ENCODE measurements at places on chromosomes 3 and 15.

- peak; percentile 68 for DNase-seq
Observed at GRCh38 chr3:196268284-196269163, 19.0 kb downstream of the PCYT1A start.

GRCh38 chr3:49536875-49537533 is 17.3 kb upstream of the BSN start:
- DNase-seq = no peak

GRCh38 chr3:127254730-127255129 is 33.1 kb downstream of the PRR20G start:
- DNase-seq = peak; percentile 16

DNA sequence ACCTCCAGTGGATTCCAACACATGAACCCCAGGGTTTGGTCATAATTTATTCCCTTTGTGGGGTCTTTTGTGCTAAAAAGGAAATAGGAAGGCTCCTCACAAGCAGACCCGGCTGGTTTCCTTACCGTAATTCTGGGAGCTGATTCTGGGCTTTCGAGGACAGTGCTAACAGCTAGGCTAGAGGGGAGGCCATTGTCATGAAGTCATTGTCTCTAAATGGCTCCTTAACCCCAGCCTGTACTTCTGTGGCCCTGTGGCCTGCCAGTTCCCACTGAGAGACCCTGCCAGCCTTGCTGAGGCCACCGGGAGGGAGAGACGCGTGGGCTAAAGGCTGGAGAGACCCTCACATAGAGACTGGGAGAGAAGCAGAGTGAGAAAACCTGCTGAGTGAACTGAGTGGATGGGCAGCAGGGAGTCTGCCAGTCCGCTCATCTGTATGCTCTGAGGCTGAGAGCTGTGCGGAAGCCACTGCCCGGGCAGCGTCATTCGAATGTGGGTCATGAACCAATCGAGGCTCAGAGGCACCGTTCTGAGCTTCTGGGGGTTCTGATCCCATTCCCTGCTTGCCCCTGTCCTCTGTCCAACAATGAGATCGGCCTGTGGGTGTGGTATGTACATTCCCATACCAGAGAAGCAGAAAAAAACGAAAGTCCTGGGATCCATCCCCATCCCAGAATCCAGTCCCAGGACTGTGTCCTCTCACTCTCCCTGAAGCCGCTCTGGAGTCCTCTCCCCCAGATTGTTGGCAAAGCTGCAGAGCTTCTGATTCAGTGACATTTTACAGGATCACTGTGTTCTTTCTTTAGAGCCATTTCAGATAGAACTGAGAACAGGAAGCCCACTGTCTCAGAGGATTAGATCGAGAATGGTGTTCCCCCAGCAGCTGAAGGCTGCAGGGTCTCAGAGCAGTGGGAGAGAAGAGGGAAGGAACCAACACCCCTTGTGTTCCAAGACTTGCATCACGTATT is 21.3 kb upstream of the DGKG start:
- no peak for DNase-seq

DNA sequence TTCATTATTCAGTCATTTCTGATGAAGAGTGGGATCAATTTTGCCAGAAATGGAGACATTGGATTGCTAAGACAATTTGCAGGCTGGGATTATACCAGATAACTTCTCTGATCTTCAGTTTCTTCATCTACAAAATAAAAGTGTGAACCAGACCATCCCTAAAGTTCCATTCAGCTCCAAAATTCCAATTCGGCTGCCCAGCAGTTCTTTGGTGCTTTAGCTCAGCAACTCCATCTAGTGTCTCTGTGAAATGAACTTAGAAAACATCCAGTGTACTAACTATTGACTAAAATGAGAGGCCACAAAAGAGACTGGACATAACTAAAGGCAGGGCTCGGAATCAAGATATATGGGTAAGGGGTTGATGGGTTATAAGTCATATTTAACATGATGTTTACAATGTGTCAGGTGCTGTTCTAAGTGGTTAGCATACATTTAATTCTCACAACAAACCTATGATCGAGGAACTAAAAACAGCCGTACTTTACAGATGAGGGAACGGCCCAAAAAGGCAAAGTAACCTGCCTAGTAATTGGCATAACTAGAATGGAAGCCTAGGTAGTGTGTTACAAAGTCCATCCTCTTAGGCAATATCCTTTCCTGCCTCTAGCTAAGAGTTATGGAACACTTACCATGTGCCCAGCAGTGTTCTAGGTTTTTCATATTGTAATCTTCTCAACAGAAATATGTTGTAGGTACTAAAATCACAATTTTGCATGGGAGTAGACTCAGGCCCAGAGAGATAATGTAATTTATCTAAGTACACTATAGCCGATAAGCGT is 17.0 kb downstream of the THAP10 start:
- no peak for DNase-seq

DNA sequence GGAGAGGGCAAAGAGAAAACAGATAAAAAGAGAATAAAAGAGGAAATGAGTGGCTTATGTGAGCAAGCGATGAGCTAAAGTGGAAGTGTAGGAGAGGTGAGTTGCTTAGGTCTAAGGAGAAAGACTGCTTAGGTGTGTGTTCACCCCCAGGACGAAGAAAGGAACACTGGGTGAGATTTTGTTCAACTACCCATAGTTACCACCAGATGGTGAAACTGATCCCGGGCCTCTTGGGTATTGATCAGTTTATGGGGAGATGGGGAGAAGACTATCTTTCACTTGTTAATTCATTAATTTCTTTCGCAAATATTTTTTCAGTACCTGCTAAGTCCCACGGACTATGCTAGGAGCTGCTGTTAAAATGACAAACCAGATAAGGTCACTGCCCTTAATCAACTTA is 33.9 kb downstream of the GAP43 start:
- no peak for DNase-seq

DNA sequence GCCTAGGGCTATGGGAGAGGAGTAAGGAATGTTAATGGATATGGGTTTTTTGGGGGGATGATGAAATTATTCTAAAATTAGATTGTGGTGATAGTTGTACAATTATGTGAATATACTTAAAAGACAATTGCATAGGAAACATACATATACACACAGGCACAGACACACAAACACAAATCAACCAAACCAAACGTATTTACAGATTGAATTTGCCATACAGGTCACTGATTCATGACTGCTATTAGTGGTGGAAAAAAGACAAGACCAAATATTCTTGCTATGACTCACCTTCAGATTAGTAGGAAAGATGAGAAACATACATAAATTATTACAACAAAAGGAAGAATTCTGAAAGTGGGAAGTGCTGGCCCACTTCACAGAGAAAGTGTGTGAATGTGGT is 85.3 kb downstream of the C3orf38 start:
- no peak for DNase-seq

- no peak for DNase-seq
Observed at GRCh38 chr3:37136067-37136466, 38.3 kb downstream of the LRRFIP2 start.

GRCh38 chr3:78689378-78689777 is 1078.4 kb downstream of the ROBO1 start:
- DNase-seq = peak; percentile 94

DNA sequence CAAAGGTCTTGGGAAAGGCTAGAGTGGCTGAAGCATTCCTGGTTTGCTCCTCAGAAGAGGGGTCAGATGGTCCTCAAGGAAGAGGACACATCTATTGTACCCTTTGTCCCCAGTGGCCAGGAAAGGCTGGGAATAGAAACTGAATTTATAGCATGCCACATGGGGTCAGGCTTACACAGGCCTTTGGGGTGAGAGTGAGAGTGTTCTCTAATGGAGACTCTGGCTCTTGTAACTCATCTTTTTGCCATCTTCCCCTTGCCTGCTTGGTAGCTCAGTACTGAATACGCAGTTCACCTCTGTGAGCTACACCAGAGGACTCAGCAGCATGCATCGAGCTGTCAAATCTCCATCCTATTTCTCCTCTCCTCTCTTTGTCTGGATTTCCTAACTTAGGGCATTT is 87.5 kb downstream of the ATP2B2 start:
- peak; percentile 1 for DNase-seq

DNA sequence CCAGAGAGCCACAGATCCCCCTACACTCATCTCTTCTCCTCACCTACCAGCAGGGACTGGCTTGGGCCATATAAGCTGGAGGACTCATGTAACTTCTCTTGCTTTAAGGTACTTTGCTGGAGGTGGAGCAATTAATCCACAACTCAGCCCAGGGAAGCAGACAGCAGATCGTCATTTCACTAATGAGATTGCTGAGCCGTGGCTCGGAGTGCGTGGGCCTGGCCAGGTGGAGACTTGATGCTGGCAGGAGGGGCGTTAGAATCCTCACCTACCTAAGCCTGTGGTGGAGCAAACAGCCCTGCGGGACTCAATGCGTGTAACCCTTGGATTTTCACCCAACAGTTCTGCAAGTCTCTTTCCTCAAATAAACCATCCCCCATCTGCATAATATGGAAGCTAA is 253.2 kb downstream of the RORA start:
- no peak for DNase-seq

DNA sequence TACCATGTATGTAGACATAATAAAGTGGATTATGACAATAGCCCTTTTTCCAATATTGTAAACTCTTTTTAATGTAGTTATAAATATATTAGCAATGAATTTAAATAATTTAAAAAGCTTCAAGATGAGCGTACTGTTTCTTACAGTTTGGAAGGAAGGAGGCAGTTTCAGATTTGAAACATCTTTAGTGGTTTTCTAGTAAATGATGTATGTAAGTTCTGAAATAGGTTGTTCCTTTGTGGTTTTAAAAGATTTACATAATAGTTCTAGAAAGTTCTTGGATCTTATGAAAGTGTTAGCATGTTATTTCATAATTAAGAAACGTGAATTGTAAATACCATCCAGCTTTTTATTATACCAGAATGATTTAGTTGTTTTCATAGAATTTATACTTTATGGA is 16.0 kb downstream of the DNAJC19 start:
- no peak for DNase-seq

- no peak for DNase-seq
Observed at GRCh38 chr3:137761563-137762503, 2.3 kb upstream of the SOX14 start.

DNA sequence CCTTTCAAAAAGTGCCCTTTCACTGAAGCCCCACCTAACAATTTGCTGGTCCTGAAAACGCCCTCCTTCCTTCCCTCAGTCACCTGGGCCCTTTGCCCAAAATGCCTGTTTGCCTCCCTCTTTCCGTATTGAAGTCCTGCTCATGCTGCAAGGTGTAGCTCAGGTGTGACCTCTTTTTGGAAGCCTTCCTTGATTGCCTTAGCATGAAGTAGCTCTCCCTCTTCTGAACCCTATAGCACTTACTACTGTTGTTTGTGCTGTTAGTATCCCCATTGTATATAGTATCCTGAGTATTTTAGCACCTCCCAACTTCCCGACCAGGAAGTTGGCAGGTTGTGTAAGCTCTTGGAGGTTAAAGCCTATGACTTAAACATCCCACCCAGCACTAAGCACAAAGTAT is 1.7 kb downstream of the PLS1 start:
- peak; percentile 14 for DNase-seq

DNA sequence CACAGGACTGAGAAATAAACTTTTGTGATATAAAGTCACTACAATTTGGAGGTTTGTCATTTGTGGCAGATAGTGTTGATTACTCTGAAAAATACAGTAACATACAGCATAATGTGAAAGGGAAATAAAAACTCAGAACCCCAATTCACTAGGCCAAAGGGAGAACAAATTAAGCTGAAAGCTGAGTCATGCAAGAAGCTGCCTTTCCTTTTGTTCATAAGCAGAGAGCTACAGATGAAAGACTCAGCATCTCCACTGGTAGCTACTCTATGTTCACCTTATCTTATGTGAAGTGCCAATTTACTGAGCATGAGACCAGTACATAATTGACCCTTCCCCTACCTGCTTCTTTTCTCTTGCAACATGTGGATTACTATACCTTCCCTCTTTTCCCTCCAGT is 19.3 kb upstream of the SLTM start:
- peak; percentile 16 for DNase-seq

DNA sequence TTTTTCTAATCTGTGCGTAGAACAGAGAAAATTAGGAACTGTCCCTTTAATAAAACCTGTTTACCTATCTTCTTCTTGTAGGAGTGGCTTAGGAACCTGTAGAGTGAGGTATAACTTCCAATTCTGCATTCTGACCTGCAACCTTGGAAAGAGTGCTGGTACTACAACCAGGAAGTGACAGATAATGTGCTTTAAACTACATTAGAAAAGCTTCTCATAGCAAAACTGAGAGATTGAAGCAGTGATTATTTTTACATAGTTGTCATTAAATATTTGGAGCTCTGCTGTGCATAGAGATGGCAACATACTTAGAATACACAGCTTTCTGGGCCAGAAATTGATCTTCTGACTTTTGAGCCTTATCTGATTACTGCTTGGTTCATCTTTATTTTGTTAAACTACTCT is 50.4 kb upstream of the ZDHHC23 start:
- DNase-seq = no peak

GRCh38 chr15:44084171-44084570 is 110.9 kb downstream of the FRMD5 start:
- no peak for DNase-seq

GRCh38 chr3:75978686-75979085 is 193.3 kb upstream of the ZNF717 start:
- DNase-seq = no peak

GRCh38 chr3:171994646-171995428 is 44.5 kb upstream of the FNDC3B start:
- DNase-seq = no peak

GRCh38 chr3:13479332-13479581 is 849 bp upstream of the HDAC11 start:
- peak; percentile 40 for DNase-seq

- no peak for DNase-seq
Observed at GRCh38 chr3:15496341-15496664, 25.2 kb downstream of the COLQ start.

GRCh38 chr15:61083081-61083787 is 145.9 kb downstream of the RORA start:
- no peak for DNase-seq

DNA sequence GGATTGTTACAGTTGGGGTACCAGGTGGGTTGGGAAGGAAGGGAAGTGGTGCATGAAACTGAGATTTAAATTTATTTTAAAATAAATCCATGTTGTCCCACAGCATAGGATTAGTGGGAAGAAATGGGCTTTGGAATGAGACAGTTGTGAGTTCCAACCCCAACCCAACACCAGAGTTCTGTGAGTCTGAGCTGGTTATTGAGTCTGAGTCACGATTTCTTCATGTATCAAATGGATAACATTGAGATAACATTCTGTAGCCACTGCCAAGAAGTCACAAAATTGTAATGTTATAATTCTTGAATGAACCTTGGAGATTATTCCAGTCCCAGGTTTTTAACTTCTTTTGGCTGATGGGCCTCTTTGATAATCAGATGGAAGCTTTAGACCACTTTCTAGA is 13.7 kb downstream of the IFT122 start:
- no peak for DNase-seq

- DNase-seq = no peak
Observed at GRCh38 chr15:100926971-100927756, 8.0 kb downstream of the LRRK1 start.
